MG63 (cell line): ENCODE measurements at places on chromosomes 1 and 21.

DNA sequence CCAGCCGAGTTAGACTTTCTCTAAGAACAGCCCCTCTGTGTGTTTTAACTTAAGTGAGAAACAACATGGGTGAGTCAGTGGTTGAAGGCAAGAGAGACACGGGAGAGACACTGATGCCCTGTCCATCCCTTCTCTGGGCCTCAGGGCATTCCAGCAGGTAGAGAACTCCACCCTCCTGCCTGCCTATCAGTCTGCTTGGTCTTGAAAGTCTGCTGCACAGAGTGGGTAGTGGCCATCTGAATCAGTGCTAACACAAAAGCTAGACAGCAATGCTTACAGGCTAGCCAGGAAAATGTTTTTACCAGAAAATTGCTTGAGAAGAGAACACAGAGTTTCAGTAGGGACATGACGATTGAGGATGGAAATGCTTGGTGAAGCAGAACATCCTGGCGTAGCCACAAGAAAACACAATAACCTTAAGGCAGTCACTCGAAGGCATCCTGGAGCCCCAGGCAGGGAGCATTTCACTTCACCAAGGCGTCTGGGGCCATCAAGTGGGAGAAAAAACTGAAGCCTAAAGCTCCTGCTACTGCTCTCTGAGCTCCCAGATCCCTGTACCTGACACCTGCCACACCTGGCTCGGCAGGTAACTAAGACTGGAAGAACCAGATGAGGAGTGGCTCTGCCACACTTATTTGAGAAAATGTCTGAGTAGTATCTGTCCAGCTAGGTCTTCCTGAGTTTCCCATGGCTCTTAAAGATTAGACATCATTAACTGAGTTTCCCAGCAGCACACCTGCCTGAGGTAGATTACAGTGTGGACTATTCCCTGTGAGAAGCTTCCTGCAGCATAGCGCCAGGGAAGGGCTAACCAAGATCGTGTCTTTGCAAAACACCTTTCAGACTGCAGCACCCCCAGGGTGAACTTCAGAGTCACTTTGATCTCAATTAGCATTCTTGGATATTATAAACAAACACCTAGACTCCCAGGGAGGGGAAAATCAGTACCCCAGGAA, 18.1 kb upstream of the LBR start:
- no peak for DNase-seq

GRCh38 chr1:183831311-183831710, 26.4 kb downstream of the RGL1 start:
- DNase-seq: no peak

GRCh38 chr1:119551218-119551617, 44.2 kb downstream of the HSD3B1 start:
- DNase-seq: no peak

DNA sequence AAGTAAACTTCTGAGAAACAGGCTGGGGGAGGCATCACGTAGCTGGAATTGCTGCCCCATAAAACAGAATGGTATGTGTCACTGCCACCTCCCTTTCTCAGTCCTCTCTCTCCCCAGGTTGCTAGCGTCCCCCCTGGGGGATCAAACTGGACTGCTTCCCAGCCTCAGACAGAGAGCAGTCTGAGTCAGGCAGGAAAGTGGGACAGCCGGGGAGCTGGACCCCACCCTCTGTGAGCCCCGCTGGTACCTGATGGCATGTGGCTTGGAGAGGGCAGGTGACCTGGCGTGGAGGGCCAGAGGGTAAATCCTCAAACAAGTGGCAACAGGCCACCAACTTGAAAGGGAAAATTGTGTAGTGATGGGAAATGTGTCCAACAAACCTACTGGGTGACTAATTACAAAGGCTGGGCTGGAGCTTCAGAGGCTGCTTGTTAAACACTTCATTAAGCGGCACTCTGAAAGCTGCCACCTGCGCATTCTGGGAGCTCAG, 1.0 kb upstream of the SFN start:
- no peak for DNase-seq

- no peak for DNase-seq
Measured at GRCh38 chr1:248404024-248404423, 1.2 kb downstream of the OR2T1 start.
